ENCODE measurements at places on chromosomes 5 and 9.

DNA sequence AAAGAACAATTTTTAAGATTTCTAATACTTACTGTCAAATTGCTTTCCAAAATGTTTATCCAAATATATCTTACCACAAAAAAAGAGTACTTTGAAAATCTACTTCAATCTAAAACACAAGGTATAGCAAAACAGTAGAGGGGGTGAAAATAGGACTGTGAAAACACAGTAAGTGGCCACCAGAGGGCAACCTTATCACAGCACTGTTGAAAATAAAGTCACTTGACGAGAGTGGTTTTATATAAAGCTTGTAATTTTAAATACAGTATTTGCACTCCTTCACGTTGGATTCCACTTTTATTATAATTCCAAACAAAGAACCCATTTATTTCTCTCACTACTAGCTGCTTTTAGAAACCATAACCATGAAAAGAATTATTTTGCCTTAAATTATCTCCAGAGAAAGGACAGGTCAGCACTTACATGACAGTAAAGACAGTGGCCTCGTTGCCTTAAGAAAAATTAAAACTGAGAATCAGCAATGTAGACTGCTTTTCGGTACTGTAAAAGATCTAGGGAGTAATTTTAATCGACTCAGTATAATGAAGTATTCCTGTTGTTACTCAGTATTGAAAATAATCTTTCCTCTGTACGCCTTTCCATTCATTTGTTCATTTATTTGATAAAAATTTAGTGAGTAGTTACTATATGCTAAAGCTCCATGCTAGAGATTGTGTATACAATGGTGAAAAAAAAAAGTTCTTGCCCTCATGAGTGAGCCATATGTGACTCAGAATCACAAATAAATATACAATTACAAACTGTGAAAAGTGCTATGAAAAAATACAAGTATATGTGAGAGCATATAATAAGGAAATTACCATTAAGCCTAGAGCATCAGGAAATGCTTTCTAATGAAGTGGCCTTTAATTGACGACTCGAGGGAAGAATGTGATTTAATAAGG, 40.0 kb upstream of the CDK5RAP2 start:
- DNase-seq: no peak

DNA sequence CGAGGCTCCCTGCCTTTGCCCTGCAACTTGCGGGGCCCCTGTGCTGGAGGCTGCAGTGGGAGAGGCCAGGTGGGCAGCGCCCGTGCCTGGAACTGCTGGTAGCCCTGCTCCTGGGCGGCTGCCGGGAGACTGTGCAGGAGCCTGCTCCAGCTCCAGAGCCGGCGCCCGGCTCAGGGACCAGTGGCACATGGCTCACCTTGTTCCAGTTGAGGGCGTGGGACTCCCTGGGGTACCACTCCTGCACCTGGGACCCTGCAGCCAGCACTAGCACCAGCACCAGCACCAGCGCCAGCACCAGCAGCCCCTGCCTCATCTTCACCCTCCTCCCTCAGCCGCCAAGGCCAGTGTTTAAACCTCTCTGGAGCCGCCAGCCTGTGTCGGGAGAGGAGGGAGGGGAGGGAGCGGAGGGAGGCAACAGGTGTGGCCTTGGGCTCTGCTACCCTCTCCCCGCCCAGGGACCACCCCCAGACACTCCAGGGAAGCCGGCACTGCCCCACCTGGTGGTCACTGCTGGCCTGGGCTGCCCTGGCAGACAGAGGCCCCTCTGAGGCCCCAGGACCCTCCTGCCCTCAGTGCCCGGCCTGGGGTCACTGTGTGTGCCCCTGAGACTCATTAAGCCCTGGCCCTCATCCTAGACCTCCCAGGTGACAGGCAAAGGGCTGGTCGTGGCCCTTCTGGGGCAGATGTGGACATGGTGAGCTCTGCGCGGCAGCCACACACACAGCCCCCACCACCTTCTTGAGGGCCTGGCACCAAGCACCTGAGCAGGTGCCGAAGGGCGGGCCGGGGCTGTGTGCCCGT, at the start of gene LCN10:
Gene LCN10, minus strand, starts transcription at position 350 of the 801 bp plus-strand sequence. Its CDS starts 37 bp downstream, at position 313.
- no peak for DNase-seq

GRCh38 chr5:173165177-173166016, 21.1 kb downstream of the BNIP1 start:
- DNase-seq: no peak

- DNase-seq: no peak
These were observed 21.9 kb downstream of the MACROH2A1 start for GRCh38 chr5:135376961-135377624.

DNA sequence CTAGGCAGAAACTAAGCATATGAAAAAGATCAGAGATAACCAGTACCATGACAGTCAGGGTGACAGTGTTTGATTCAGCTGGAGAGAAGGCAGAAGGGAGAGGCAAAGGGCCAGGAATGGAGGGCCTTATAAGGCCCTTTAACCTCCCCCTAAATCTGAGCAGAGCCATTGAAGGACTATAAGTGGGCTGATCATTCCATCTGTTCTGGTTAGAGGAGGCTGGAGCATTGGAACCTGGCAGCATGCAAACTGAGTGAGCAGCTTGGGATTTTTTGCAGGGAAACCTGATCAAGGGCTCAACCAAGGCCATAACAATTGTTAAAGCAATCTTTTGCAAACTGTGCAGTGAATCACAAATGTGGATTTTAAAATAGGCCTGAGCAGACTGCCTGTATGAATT, 174.5 kb upstream of the DAP start:
- no peak for DNase-seq

DNA sequence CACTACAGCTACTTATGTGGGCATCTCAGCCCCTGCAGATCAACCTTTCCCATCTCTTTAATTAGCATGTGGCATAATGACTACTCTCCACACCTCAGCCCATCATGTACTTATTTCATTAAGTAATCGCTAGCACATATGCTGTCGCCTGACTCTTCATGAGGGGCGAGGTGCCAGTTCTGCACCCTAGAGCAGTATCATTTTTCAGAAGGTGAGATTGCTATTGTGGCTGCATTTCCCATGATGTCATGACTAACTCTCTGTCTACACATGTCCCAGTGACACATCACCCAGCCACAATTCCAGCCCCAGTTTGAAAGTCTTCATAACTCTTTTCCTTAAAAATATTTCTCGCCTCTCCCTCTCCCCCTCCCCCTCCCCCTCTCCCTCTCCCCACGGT, 7.6 kb upstream of the F2RL1 start:
- no peak for DNase-seq
